ENCODE measurements at places on chromosomes 13 and 19.

GRCh38 chr13:23876265-23876664 is 12.9 kb downstream of the MIPEP start:
- H3K4me3 ChIP-seq = no peak overlapping the region
- no peaks in the 10 kb centered on the region for H3K4me1 ChIP-seq
- H3K36me3 ChIP-seq = peaks cover 4% of the 10 kb centered on the region
- H3K27ac ChIP-seq = no peak overlapping the region
- no peak for DNase-seq

DNA sequence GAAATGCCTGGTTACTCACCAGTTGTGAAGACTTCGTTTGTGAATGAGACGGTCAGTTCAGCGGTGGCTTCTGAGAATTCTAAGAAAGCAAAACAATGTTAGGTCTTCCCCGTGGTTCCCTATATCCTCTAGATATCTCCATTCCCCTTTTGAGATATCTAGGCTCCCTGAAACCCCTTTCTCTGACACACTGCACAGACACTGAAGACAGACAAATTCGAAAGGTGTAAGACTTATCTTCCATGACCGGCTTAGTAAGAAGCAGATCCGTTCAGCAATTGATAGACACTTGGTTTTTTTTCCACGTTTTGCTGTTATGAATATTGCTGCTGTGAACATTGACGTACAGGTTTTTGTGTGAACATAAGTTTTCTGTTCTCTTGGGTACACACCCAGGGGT is 19.4 kb downstream of the GP6 start:
- DNase-seq = no peak
- no peaks in the 10 kb centered on the region for H3K27me3 ChIP-seq
- no peak overlapping the region for H3K27ac ChIP-seq
- H3K4me1 ChIP-seq = peaks cover 2% of the 10 kb centered on the region

DNA sequence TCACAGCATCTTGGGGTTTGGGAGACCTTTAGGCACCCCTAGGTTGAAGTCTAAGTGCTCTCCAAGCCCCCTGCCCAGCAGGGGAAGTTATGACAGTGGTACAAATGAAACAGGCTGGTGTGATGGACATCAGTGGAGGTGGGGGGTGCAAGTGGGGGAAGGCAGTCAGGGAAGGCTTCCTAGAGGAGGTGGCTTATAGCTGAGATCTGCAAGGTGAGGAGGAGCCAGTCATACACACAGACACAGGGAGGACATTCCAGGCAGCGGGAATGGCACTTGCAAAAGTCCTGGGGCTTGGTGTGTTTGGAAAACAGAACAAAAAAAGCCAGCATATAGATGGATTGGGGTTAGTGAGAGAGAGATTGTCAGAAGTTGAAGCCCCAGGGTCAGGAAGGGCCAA is 11.6 kb downstream of the HSH2D start:
- no peak overlapping the region for H3K27ac ChIP-seq
- no peak for DNase-seq
- peaks cover 11% of the 10 kb centered on the region for H3K4me1 ChIP-seq
- H3K36me3 ChIP-seq = peaks cover 63% of the 10 kb centered on the region
- no peak overlapping the region for H3K4me3 ChIP-seq

GRCh38 chr19:31023038-31023437 is 326.2 kb downstream of the TSHZ3 start:
- H3K36me3 ChIP-seq = no peaks in the 10 kb centered on the region
- H3K4me1 ChIP-seq = no peaks in the 10 kb centered on the region
- no peaks in the 10 kb centered on the region for H3K27me3 ChIP-seq
- DNase-seq = no peak
- no peak overlapping the region for H3K27ac ChIP-seq

DNA sequence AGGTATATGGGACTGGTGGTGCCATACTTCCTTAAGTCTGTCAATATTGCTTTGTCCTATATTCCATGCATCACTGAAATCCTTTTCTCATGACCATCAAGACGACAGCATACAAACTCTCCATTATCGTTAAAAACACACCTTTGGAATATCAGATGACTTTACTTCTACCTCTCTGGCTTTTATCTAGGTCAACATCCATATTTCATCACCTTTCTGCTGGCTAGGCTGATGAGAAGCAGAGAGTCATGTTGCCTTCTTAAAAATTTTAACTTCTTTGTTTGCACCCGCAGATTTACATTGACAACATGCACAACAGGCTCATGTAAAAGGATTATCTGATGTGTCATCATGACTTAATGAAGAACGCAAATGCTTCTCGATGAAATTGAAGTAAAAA is 771.4 kb downstream of the OLFM4 start:
- no peaks in the 10 kb centered on the region for H3K36me3 ChIP-seq
- DNase-seq = no peak
- no peaks in the 10 kb centered on the region for H3K27me3 ChIP-seq
- H3K4me3 ChIP-seq = no peak overlapping the region
- H3K27ac ChIP-seq = no peak overlapping the region

- no peak overlapping the region for H3K4me3 ChIP-seq
- no peak for DNase-seq
- no peak overlapping the region for H3K27ac ChIP-seq
- no peaks in the 10 kb centered on the region for H3K36me3 ChIP-seq
- peaks cover 46% of the 10 kb centered on the region for H3K27me3 ChIP-seq
- H3K4me1 ChIP-seq = no peaks in the 10 kb centered on the region
Observed at GRCh38 chr13:74210693-74211393, 76.6 kb upstream of the KLF12 start.

GRCh38 chr13:24217601-24218281 is 57.2 kb downstream of the SPATA13 start:
- peaks cover 3% of the 10 kb centered on the region for H3K36me3 ChIP-seq
- H3K4me3 ChIP-seq = peak overlapping the region; percentile 37
- H3K4me1 ChIP-seq = peaks cover 24% of the 10 kb centered on the region
- DNase-seq = no peak

GRCh38 chr13:76737526-76737925 is 148.7 kb downstream of the KCTD12 start:
- H3K27me3 ChIP-seq = no peaks in the 10 kb centered on the region
- no peak overlapping the region for H3K4me3 ChIP-seq
- H3K36me3 ChIP-seq = no peaks in the 10 kb centered on the region
- no peaks in the 10 kb centered on the region for H3K4me1 ChIP-seq
- no peak overlapping the region for H3K27ac ChIP-seq

DNA sequence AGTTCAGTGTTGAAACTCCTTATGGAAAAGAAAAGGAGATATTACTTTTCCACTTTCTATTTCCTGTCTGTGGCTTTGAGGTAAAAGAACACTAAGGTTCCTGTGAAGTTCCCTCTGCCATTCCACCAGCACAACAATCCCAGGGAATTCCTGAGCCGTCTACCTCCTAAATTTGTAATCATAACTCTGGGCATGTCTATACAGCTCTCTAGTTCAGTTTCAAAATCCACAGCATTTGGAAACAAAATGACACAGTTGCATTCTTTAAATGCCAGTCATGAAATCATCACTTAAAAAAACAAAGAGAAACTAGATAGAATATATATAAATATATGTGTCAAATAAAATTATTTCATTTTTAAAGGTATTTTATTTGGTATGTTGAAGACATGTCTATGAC is 9.0 kb upstream of the THSD1 start:
- no peak for DNase-seq
- H3K36me3 ChIP-seq = peaks cover 51% of the 10 kb centered on the region
- no peaks in the 10 kb centered on the region for H3K27me3 ChIP-seq
- H3K4me3 ChIP-seq = no peak overlapping the region

DNA sequence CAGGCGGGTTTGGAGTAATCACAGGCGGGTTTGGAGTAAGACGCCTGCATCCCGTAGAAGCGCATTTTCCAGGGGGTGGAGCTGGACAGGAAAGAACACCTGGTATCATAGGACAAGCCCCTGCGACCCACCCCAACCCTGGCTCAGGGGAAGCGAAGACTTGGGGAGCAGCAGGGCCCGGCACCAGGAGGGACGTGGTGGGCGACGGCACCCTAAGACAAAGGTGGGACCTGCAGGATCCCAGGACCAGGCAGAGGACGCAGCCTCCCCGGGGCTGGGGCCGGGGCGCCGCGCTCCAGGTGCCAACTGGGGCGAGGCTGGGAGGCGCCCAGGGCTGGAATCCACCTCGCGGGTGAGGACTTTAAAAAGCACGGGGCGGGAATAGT is 520 bp downstream of the ZNF600 start:
- H3K27ac ChIP-seq = peak overlapping the region; percentile 75
- H3K36me3 ChIP-seq = peaks cover 47% of the 10 kb centered on the region
- peak overlapping the region; percentile 78 for H3K4me3 ChIP-seq
- H3K27me3 ChIP-seq = no peaks in the 10 kb centered on the region

DNA sequence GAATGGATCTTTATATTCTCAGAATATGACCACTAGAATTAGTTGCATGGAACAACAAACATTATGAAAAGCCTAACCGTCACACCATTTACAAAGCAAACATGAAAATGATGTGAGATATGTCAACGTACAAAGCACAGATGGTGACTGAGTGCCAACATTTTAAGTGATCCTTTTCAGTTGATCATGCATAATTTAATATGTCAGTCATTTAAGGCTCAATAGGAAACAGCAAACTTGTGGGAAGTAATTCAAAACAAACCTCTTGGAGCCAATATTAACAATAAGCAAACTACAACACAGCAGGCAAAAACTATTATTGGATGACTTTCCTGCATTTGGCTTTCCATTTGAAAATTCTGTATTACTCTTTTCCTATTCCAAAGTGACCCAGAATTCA is 277.6 kb downstream of the SLITRK6 start:
- H3K4me1 ChIP-seq = no peaks in the 10 kb centered on the region
- H3K4me3 ChIP-seq = no peak overlapping the region
- no peak for DNase-seq
- H3K36me3 ChIP-seq = no peaks in the 10 kb centered on the region
- no peaks in the 10 kb centered on the region for H3K27me3 ChIP-seq

- peaks cover 56% of the 10 kb centered on the region for H3K4me1 ChIP-seq
- H3K27me3 ChIP-seq = no peaks in the 10 kb centered on the region
- no peak overlapping the region for H3K4me3 ChIP-seq
- no peak for DNase-seq
Observed at GRCh38 chr19:42204664-42205063, 12.8 kb downstream of the DEDD2 start.

DNA sequence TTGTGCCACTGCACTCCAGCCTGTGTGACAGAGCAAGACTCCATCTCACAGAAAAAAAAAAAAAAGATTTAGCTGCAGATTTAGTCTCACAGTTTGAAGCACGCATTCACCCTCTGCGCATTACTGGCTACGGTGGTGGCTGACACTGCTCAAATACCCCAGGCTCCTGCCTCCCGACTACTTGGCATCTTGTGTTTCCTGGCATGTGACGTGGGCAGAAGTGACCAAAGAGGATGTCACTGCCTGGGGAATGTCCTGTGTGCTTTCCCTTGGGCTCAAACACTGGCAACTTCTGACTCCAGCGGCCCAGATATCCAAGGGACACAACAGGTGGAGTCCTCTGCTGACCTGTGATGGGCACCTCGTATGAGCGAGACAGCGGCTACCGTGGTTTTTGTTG is 24.7 kb upstream of the EIF3G start:
- H3K27me3 ChIP-seq = no peaks in the 10 kb centered on the region
- H3K27ac ChIP-seq = no peak overlapping the region
- H3K4me3 ChIP-seq = no peak overlapping the region
- H3K4me1 ChIP-seq = peaks cover 16% of the 10 kb centered on the region

DNA sequence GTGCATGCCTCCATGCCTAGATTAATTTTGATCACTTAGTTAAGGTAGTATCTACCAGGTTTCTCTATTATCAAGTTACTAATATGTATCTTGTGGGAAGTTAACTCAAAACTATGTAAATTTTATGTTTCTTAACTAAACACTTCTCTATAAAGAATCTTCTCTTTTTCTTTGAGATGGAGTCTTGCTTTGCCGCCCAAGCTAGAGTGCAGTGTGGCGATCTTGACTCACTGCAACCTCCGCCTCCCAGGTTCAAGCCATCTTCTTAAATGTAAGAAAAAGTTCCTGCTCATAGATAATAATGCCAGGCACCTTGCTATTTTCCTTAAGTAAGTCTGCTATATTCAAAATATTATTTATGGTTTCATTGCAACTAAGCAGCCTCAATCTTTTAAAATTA is 58.4 kb downstream of the ELF1 start:
- no peak overlapping the region for H3K4me3 ChIP-seq
- peaks cover 45% of the 10 kb centered on the region for H3K36me3 ChIP-seq
- peaks cover 39% of the 10 kb centered on the region for H3K4me1 ChIP-seq
- H3K27me3 ChIP-seq = no peaks in the 10 kb centered on the region
- H3K27ac ChIP-seq = no peak overlapping the region

DNA sequence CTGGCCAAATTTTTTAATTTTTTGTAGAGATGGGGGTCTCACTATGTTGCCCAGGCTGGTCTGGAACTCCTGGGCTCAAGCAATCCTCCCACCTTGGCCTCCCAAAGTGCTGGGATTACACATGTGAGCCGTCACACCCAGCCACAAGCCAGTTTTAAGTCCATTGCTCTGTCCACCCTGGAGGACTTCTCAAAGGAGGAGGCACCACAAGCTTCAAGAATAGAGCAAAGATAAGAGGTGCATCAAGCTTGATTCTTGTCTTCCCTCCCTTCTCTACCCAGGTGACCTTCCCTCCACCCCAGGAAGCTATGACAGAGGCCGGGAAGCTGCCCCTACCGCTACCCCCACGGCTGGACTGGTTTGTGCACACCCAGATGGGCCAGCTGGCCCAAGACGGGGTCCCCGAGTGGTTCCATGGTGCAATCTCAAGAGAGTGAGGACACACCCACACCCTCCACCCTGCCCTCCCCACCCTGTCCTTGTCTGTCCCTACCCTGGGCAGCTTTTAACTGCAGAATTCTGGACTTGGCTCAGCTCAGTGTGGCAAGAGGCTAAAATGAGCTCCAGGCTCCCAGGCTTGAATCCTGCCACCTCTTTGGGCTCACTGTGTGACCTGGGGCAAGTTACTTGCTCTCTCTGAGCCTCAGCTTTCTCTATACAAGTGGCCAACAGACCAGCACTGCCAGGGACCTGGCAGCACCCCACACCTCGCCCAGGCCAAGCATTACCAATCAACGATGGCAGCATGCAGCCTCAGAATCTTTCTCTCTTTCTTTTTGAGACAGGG is 5.2 kb downstream of the HSH2D start:
- peak overlapping the region; percentile 74 for H3K27ac ChIP-seq
- no peaks in the 10 kb centered on the region for H3K27me3 ChIP-seq
- no peak for DNase-seq
- peak overlapping the region; percentile 29 for H3K4me3 ChIP-seq
- peaks cover 53% of the 10 kb centered on the region for H3K36me3 ChIP-seq
- H3K4me1 ChIP-seq = peaks cover 29% of the 10 kb centered on the region

- no peaks in the 10 kb centered on the region for H3K27me3 ChIP-seq
- no peak overlapping the region for H3K4me3 ChIP-seq
- peaks cover 22% of the 10 kb centered on the region for H3K4me1 ChIP-seq
- peaks cover 7% of the 10 kb centered on the region for H3K36me3 ChIP-seq
- DNase-seq = no peak
- no peak overlapping the region for H3K27ac ChIP-seq
Observed at GRCh38 chr19:1854039-1854541, 5.8 kb upstream of the REXO1 start.

GRCh38 chr13:42547612-42548011 is 26.3 kb upstream of the TNFSF11 start:
- no peaks in the 10 kb centered on the region for H3K27me3 ChIP-seq
- H3K4me1 ChIP-seq = peaks cover 17% of the 10 kb centered on the region
- H3K27ac ChIP-seq = no peak overlapping the region
- no peak overlapping the region for H3K4me3 ChIP-seq
- H3K36me3 ChIP-seq = no peaks in the 10 kb centered on the region
